Urinary bladder (tissue), 4 donors: ENCODE measurements at places on chromosomes 11 and 22. TPM values are rescaled to one million over a fixed set of nuclear protein-coding genes. Genes with fewer than 3 reads are reported as not detected.

Gene MGAT3
- polyA plus RNA-seq: 4.8 TPM

DNA sequence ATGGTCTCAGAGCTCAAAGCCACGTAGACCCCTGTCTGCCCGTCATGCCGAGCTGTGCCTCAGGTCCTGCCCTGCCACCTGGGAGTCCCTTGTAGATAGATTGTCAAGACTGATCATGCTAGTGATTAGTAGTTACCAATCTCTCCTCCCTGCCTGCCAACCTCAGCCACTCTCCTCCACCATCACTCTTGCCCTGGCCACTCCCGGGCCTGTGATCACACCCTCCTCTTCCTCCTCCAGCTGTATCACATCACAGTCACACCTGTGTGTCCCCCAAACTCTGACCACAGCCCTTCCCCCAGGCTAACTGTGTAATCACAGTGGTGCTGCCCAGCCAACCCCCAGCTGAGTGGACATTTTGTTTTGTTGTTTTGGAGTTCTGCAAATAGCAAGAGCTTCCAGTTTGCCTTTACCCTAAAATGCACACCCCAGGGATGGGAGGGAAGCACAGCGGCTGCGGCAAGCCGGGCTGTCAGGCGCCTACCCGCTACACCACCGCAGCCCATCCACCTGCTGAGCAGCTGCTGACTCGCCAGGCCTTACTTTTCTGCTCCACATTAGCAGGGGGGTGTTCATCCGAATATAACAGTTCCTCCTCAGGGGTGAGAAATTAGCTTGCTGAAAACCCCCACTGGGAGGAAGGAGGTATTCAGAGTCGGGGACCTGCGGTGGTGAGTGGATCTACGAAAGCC lies 45.8 kb downstream of the LRFN4 start:
- no peak for DNase-seq

Gene TYR
- not detected for polyA plus RNA-seq

Gene ANO5
- 2.7 TPM for polyA plus RNA-seq

DNA sequence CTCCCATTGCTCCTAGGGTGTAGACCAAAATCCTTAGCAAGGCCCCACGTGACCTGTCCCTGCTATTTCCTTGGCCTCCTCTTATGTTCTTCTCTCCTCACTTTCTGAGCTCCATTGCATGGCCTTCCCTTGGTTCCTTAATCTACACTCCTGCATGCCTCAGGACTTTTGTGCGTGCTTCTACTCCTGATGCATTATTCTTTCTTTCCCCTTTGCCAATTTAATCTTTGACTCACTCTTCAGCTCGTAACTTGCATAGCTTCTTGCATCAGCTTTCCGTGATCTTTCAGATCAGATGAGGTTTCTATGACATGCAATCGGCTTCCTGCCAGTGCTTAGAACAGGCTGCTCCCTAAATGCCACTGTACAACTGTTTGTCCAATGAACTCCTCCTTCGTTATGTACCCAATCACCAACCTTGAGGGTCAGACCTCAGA lies 261.6 kb upstream of the CADM1 start:
- DNase-seq: no peak

DNA sequence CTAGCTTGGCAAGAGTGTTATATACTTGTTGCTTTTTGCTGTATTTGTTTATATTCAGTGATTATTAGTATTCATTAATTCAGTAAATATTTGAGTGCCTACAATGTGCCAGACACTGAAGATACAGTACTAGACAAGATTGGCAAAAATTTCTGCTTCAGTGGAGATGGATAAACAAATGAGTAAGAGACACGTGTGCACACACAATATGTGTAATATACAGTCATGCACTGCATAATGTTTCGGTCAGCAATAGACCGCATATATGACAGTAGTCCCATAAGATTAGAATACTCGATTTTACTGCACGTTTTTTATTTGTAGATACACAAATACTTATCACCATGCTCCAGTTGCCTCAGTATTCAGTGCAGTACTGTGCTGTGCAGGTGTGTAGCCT lies 104.9 kb upstream of the GAL start:
- no peak for DNase-seq

GRCh38 chr11:12235947-12236743 lies 125.8 kb downstream of the MICAL2 start:
- no peak for DNase-seq

DNA sequence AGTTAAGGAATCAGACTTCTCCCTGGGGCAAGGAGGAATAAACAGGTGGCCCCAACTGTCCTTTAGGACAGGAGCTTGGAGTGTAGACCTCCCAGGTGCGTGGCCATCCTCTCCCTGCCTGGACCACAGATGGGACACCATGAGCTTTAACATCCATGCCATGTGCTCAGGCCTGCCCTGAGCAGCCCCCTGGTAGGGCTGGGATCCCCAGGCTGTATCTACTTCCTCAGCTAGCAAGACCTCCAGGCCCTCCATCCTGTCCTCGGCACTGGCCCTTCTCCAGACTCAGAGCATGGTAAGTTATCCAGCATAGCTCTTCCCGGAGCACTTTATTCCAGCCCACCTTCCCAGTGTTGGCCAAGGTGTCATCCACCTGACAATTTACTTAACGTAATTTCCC lies 5.7 kb downstream of the CD6 start:
- DNase-seq: no peak

Gene HBB
- polyA plus RNA-seq: 10.1 TPM

DNA sequence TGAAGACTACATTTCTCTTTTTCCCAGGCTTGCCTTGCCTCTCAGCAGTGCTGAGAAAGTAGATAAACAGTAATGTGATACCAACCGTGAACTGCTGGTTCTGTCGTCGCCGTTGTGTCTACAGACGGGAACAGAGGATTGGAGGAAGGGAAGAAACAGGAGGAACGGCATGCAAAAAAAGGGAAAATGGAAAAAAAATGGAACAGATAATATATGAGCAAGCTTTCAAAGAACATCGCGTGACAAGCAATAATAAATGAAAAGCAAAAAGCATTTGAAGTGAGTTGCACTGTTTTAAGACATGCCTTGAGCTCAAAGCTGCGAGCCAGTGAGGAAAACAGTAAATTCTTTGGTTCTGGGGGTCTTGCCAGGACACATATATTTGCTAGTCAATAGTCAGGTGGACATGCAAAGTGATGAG lies 305.9 kb downstream of the CADM1 start:
- DNase-seq: no peak

GRCh38 chr11:118175031-118175992 lies 1.1 kb downstream of the SCN2B start:
- DNase-seq: no peak

GRCh38 chr11:129592191-129592590 lies 216.5 kb downstream of the BARX2 start:
- no peak for DNase-seq

- no peak for DNase-seq
Observed at GRCh38 chr11:97912629-97913028, 1108.1 kb upstream of the CNTN5 start.

GRCh38 chr22:24580276-24580675 lies 12.6 kb downstream of the LRRC75B start:
- DNase-seq: no peak

DNA sequence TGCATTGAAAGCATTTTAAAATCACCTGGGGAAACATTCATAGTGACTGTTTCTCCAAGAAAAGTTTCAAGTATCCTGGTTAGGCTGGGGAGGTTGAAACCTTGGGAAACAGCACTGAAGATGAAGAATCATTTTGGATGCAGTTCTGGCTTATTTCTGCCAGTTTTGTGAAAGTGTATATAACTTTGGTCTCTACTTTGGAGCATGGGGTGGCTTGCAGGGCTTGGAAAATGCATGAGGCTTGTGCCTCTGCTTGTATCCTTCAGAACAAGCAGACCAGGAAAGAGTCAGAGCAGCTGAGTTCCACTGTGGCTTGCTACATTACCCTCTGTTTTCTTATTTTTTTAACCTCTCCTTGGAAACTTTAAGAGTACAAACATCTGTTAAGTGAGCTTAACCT lies 19.5 kb downstream of the SLC5A12 start:
- no peak for DNase-seq

GRCh38 chr22:24485608-24486007 lies 9.5 kb upstream of the UPB1 start:
- DNase-seq: no peak

Gene CD248
- polyA plus RNA-seq: 66.5 TPM

GRCh38 chr11:104093426-104094280 lies 57.2 kb downstream of the DDI1 start:
- DNase-seq: no peak

DNA sequence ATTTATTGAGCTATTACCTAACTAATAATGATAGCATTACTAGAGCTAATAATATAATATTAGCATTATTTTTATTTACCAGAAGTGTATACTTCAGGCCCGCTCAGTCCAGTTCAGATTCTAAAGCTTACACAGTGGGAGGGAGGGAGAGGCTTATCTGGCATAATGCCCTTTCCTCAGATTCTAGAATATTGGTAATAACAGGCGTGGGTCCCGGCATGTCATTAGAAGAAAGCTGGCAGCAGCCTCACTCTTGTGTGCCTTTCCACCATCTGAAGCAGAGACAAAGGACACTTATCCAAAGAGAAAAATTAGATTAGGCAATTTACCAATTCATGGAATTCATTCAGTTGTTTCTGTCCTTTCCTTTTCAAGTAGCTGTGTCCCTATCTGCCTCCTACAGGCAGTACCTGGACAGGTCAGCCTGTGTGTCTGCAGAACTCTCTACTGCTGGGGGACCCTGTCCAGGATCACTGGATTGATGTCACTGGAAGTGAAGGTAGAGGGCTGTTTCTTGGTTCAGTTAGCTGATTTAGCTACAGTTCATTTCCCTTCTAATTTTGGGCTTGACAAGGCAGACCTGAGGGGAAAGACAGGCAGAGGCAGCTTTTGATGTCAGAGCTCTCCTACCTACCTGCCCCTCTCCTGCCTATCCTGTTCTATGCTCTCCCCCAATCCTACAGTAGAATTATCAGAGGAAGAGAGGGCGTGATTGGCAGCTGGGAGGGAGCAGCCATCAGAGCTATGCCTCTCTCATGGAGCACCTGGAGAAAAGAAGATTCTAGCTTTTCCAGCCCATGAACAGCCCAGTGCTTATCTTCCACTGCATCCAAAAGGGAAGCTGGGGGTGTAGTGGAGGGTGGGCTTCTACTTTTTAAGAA lies 20.3 kb upstream of the CCDC90B start:
- DNase-seq: no peak

GRCh38 chr11:112655371-112655770 lies 305.8 kb upstream of the NCAM1 start:
- peak; percentile 74 for DNase-seq

Gene C11orf58
- 154 TPM for polyA plus RNA-seq

DNA sequence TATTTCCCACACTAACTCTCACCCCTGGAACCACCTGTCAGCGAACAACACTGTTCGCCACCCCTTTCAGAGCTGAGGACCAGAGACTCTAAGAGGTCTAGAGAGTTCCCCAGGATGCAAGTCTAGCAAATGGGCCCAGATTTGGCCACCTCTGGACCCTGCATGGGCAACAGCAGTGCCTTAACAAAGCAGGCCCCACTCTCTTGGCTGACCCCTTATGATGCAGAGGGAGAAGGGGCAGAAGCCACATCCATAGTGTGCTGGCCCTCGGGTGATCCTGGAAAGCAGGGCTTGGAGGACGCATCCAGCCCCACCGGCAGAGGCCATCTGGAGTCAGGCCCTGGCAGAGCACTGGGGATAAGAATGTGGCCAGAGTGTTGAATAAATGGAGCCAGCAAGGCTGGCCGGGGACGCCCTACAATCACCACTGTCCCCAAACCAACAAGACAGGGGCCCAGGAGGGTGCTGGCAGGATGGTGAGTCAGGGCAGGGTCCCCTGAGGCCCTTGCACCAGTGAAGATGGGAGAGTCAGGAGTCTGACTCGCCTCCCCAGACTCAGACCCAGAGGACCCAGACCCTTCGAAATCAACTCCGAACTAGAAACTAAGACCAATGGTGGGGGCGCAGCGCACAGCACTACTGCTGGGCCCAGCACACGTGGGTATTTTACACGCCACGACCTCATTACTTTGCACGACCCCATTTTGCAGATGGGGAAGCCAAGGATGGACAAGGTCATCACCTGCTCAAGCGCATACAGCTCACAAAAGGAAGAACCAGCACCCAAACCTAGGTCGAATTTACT lies 6.5 kb downstream of the CSNK1E start:
- DNase-seq: no peak

Gene RAB36
- polyA plus RNA-seq: 3.7 TPM

DNA sequence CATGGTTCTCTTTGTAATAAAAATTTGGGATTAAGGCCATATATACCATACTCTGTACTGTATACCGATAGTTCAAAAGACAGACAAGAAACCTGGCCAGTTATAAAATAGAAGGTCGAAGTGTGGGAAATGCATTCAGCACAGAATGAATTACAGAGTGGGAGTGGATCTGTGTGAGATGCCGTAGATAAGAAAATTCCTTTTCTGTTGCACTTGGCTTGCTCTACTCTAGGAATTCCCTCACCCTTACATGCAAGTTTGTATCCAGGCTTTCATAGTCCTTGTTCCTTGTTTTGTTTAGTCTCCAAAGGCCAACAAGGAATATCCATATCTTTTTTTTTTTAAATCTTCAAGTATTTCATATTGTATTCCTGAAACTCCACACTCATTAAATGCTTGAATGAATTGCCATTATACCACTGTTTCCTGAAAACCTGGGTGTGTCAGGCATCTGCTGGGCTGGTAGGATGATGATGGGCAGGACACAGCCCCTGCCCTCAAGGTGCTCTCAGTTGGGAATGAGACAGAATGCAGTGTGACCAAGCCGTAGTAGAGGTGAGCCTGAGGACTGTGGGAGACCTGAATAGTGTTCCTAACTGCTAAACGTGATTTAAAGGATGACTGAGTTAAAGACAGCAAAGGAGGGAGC lies 53.5 kb downstream of the TEAD1 start:
- no peak for DNase-seq

GRCh38 chr22:19661156-19661555 lies 53.1 kb upstream of the SEPTIN5 start:
- DNase-seq: no peak

Gene C11orf97
- not detected for polyA plus RNA-seq

Gene DDX25
- 0.19 TPM for polyA plus RNA-seq

Gene ANO9
- 5.1 TPM for polyA plus RNA-seq

- DNase-seq: peak; percentile 70
Observed at GRCh38 chr22:45896153-45896951, 80.6 kb downstream of the WNT7B start.

- no peak for DNase-seq
Observed at GRCh38 chr22:39125622-39126021, 26.9 kb downstream of the CBX7 start.

DNA sequence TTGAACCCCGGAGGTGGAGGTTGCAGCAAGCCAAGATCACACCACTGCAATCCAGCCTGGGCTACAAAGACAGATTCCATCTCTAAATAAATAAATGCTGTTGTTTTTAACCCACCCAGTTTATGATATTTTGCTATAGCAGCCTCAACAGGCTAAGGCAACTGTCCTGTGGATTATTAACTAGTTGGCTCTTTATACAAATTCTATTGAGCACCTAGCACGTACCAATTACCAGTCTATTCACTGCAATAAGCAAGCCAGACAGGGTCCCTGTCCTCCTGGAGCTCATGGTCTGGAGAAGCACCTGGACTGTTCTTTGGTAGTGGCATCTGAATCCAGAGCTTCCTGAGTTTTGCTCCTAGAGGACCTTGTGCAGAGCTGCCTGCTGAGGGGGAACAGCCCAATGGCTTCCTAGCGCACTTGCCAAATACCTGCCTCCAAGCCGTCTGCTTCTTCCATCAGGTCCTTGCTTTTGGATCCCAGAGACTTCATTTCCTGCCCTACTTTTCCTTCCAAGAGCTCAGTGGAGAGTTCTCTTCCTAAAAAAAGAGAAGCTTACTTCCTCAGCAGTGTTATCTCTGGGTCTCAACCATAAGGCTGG lies 49.9 kb upstream of the MICAL2 start:
- DNase-seq: no peak

Gene GVQW3
- 1.7 TPM for polyA plus RNA-seq

Gene OR51Q1
- polyA plus RNA-seq: not detected
